B cell (primary cell): ENCODE measurements at places on chromosomes 1 and 21. TPM values are rescaled to one million over a fixed set of nuclear protein-coding genes. Genes with fewer than 3 reads are reported as not detected.
A peak's percentile ranks its signal among the peaks of the same experiment; 100 is the strongest.

- no peaks in the 10 kb centered on the region for H3K4me1 ChIP-seq
- DNase-seq: no peak
- no peak overlapping the region for H3K27ac ChIP-seq
- no peaks in the 10 kb centered on the region for H3K36me3 ChIP-seq
Observed at GRCh38 chr1:49045371-49045770, 268.7 kb upstream of the BEND5 start.

- no peaks in the 10 kb centered on the region for H3K36me3 ChIP-seq
- no peaks in the 10 kb centered on the region for H3K27me3 ChIP-seq
- H3K4me1 ChIP-seq: no peaks in the 10 kb centered on the region
- DNase-seq: no peak
- no peak overlapping the region for H3K4me3 ChIP-seq
Observed at GRCh38 chr1:221035662-221036153, 156.5 kb downstream of the HLX start.

DNA sequence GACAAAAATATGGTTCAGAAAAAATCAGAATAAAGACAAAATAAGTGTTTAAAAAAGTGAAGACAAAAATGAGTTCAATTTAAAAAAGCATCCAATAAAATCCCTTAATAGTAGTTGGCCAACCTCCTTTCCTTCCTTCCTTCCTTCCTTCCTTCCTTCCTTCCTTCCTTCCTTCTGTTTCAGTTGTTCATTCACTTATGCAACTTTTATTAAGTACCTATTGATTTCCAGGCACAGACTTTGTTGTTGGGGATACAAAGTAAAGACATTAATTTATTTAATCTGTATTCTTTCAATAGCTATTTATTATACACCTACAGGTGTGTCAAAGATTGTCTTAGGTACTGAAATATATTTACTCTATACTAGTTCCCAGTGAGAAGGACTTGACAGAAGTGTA lies 2.4 kb upstream of the LIPI start:
- no peak overlapping the region for H3K27ac ChIP-seq
- H3K36me3 ChIP-seq: no peaks in the 10 kb centered on the region
- H3K4me1 ChIP-seq: peaks cover 12% of the 10 kb centered on the region
- H3K27me3 ChIP-seq: no peaks in the 10 kb centered on the region

GRCh38 chr1:232793944-232794343 lies 11.3 kb upstream of the MAP10 start:
- no peaks in the 10 kb centered on the region for H3K36me3 ChIP-seq
- no peaks in the 10 kb centered on the region for H3K4me1 ChIP-seq
- H3K27ac ChIP-seq: no peak overlapping the region
- H3K27me3 ChIP-seq: peaks cover 2% of the 10 kb centered on the region
- H3K4me3 ChIP-seq: no peak overlapping the region

GRCh38 chr1:188062456-188062855 lies 1233.7 kb downstream of the PLA2G4A start:
- no peaks in the 10 kb centered on the region for H3K27me3 ChIP-seq
- H3K36me3 ChIP-seq: no peaks in the 10 kb centered on the region
- H3K27ac ChIP-seq: no peak overlapping the region
- H3K4me3 ChIP-seq: no peak overlapping the region

- no peaks in the 10 kb centered on the region for H3K27me3 ChIP-seq
- H3K36me3 ChIP-seq: no peaks in the 10 kb centered on the region
- no peak overlapping the region for H3K4me3 ChIP-seq
- no peak for DNase-seq
Observed at GRCh38 chr21:38741950-38742256, 63.8 kb upstream of the ETS2 start.

DNA sequence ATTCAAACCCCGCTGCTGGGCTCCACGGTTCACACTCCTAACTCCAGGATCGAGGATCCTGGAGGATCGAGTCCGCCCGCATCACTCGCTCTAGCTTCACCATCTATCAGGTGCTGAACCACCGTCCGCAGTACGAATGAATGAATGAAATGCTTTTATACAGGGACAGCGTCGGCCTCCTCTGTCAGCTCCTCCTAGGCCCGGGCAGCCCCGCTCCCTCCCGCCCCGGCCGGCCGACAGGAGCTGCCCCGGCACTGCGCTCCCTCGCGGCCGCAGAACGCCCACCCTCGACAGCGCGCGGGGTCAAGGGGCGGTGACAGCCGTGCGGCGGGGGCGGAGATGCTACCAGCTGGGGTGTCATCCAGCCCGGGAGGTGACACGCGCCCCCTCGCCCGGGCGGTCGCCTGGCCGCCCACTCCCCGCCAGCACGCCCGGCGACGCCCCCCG lies 520 bp downstream of the ZBTB17 start:
- H3K27me3 ChIP-seq: no peaks in the 10 kb centered on the region
- H3K4me3 ChIP-seq: peak overlapping the region; percentile 74
- H3K4me1 ChIP-seq: peaks cover 20% of the 10 kb centered on the region
- DNase-seq: no peak

- peaks cover 25% of the 10 kb centered on the region for H3K27me3 ChIP-seq
- no peak overlapping the region for H3K4me3 ChIP-seq
- peaks cover 3% of the 10 kb centered on the region for H3K4me1 ChIP-seq
Observed at GRCh38 chr1:8015036-8015808, 10.9 kb downstream of the ERRFI1 start.

GRCh38 chr21:26732432-26733221 lies 112.6 kb downstream of the ADAMTS1 start:
- H3K36me3 ChIP-seq: no peaks in the 10 kb centered on the region
- H3K4me1 ChIP-seq: no peaks in the 10 kb centered on the region
- DNase-seq: peak; percentile 26
- H3K27ac ChIP-seq: no peak overlapping the region

GRCh38 chr1:11441211-11441952 lies 37.6 kb upstream of the DISP3 start:
- no peaks in the 10 kb centered on the region for H3K4me1 ChIP-seq
- no peaks in the 10 kb centered on the region for H3K36me3 ChIP-seq
- DNase-seq: no peak

- H3K27me3 ChIP-seq: no peaks in the 10 kb centered on the region
- no peaks in the 10 kb centered on the region for H3K36me3 ChIP-seq
- no peak overlapping the region for H3K4me3 ChIP-seq
Observed at GRCh38 chr1:121522061-121522759, 337.4 kb downstream of the SRGAP2C start.

GRCh38 chr1:227295609-227296008 lies 22.7 kb downstream of the CDC42BPA start:
- no peak for DNase-seq
- H3K4me1 ChIP-seq: no peaks in the 10 kb centered on the region
- no peaks in the 10 kb centered on the region for H3K36me3 ChIP-seq
- no peak overlapping the region for H3K27ac ChIP-seq
- no peaks in the 10 kb centered on the region for H3K27me3 ChIP-seq
- H3K4me3 ChIP-seq: no peak overlapping the region

GRCh38 chr1:157437296-157437695 lies 115.0 kb downstream of the FCRL5 start:
- H3K36me3 ChIP-seq: no peaks in the 10 kb centered on the region
- no peak for DNase-seq
- H3K4me1 ChIP-seq: no peaks in the 10 kb centered on the region
- no peak overlapping the region for H3K4me3 ChIP-seq

DNA sequence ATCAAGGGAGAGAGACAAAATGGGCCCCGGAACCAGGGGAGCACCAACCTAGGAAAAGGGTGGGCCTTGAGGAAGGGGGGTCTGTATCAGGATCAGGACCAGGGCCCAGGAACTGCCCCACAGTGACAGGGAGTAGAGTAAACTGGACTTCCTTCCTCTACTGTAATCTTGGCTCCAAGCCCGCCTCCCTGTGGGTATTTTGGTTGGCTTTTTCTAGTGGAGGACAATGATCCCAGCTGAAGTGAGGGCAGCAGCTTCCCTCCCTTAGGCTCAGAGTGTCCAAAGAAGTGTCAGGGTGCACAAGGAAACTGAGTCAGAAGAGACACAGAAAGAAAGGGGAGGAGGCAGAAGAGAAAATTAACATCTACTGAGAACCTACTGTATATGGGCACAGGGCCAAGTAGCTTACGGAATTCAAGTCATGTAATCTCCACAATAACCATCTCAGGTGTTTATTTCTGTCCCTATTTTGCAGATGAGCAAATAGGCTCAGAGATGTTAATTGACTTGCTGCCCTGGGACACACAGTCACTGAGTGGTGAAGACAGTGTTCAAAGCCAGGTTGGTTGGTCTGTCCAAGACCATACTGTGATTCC lies 4.8 kb downstream of the UBQLN4 start:
- no peak overlapping the region for H3K4me3 ChIP-seq
- peaks cover 15% of the 10 kb centered on the region for H3K36me3 ChIP-seq
- H3K4me1 ChIP-seq: no peaks in the 10 kb centered on the region
- no peaks in the 10 kb centered on the region for H3K27me3 ChIP-seq
- DNase-seq: no peak

- H3K27me3 ChIP-seq: peaks cover 3% of the 10 kb centered on the region
- peaks cover 20% of the 10 kb centered on the region for H3K4me1 ChIP-seq
- peaks cover 13% of the 10 kb centered on the region for H3K36me3 ChIP-seq
- no peak for DNase-seq
Observed at GRCh38 chr1:37596182-37596667, 488 bp upstream of the GNL2 start.

DNA sequence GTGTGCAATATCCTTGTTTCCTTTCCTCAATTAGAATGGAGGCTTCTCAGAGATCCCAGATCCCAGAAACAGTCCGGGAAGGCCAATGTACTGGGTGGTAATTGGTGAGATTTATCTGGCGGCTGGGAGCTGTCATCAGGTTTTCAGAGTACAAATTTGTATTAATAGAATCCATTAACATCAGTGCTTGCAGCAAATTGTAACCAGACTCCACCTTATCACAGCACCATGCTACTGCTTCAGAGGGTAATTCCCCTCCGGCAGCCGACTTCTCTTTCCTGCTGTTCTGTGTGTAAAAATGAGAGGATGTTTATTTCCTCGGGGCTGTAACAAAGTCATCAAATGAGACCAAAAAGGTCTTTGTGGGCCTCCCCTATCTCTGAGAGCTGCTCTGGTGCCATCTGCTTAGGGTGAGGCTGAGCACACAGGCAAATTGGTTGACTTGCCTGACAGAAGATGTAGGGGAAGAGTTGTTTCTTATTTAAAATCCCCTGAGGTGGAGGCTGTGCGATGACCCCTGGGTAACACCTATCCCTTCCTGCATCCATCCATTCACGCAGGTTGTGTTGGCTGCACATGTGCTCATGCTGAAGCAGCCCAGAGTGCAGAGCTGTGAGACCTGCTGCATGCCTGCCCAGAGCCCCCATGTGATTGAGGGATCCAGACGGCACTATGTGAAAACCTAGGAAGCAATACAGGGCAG lies 19.2 kb downstream of the NFASC start:
- no peaks in the 10 kb centered on the region for H3K27me3 ChIP-seq
- H3K36me3 ChIP-seq: no peaks in the 10 kb centered on the region
- peaks cover 11% of the 10 kb centered on the region for H3K4me1 ChIP-seq
- peak; percentile 29 for DNase-seq
- H3K4me3 ChIP-seq: no peak overlapping the region

DNA sequence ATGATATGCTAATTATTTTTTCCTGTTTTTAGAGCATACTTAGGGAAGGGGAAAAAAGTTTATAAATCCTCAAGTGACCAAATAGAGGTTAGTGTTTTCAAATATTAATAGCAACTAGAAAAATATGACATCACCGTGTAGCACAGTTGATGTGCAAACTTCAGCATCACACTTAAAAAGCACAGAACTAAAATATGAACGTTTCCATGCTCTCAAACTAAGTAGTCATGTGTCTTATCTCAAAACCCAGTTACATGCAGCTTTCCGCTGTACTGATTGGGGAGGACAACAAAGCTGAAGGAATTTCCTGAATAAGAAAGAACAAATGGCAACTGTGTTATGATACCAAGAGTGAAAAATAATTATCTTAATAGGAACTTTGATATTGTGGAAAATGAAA lies 903.7 kb downstream of the ADGRL2 start:
- H3K27ac ChIP-seq: no peak overlapping the region
- no peaks in the 10 kb centered on the region for H3K27me3 ChIP-seq
- H3K4me1 ChIP-seq: no peaks in the 10 kb centered on the region

DNA sequence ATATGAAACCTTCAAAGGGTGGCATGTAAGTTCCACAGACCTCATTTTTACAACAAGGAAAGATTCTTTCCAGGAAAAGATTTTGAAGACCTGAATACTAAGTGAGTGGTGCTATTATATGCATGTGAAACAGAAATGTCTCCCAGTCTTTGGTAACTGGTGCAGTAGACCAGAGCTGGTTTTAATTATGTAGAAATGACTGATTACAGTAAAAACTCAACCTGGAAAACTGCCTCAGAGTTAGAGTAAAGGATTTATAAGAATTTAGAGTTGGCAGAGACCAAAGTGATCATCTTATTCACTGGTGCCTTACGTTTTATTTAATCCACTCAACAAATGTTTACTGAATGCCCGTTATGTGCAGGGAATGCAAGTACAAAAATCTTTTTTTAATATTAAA lies 30.2 kb upstream of the LRRC8D start:
- H3K36me3 ChIP-seq: no peaks in the 10 kb centered on the region
- no peaks in the 10 kb centered on the region for H3K27me3 ChIP-seq
- DNase-seq: no peak
- H3K27ac ChIP-seq: no peak overlapping the region

DNA sequence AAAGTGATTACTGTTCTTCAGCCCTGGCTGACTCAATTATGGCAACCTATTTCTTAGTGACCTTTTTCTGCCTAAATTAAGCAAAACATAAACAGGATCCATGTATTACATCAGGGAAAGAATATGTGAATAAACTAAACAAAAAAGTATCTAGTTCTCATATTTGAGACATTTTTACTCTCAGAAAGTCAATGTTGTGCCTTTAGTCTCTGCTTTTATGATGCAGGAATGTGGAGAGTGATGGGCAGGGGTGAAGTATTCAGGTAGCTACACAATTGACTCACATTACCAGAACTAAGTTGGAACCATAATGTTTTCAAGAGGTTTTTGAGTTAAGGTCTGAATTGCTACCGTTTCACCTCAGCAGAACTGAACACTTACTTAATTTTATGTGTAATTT lies 462.7 kb upstream of the CXADR start:
- no peaks in the 10 kb centered on the region for H3K4me1 ChIP-seq
- no peak overlapping the region for H3K4me3 ChIP-seq
- H3K36me3 ChIP-seq: no peaks in the 10 kb centered on the region

GRCh38 chr1:240285540-240285939 lies 193.9 kb downstream of the FMN2 start:
- H3K36me3 ChIP-seq: no peaks in the 10 kb centered on the region
- H3K4me1 ChIP-seq: no peaks in the 10 kb centered on the region
- no peak overlapping the region for H3K27ac ChIP-seq
- DNase-seq: no peak
- no peak overlapping the region for H3K4me3 ChIP-seq
- H3K27me3 ChIP-seq: no peaks in the 10 kb centered on the region

CHODL gene
- 0.04 TPM in 1 of 2 replicates, not detected in the other for polyA plus RNA-seq

CYP4A22 gene
- not detected in 2 replicates for polyA plus RNA-seq

TSACC gene
- polyA plus RNA-seq: 1.2 TPM in 1 of 2 replicates, not detected in the other

CFHR5 gene
- polyA plus RNA-seq: not detected in 2 replicates

CELA2A gene
- polyA plus RNA-seq: 0.16 TPM in 1 of 2 replicates, not detected in the other

ARTN gene
- polyA plus RNA-seq: 0.13 and 0.29 TPM in 2 replicates

FAM72B gene
- 0.45 and 0.52 TPM in 2 replicates for polyA plus RNA-seq

BCAN gene
- polyA plus RNA-seq: not detected in 2 replicates

SLC39A1 gene
- 19.2 and 19.3 TPM in 2 replicates for polyA plus RNA-seq
